ENCODE measurements at places on chromosomes 5 and 9.

DNA sequence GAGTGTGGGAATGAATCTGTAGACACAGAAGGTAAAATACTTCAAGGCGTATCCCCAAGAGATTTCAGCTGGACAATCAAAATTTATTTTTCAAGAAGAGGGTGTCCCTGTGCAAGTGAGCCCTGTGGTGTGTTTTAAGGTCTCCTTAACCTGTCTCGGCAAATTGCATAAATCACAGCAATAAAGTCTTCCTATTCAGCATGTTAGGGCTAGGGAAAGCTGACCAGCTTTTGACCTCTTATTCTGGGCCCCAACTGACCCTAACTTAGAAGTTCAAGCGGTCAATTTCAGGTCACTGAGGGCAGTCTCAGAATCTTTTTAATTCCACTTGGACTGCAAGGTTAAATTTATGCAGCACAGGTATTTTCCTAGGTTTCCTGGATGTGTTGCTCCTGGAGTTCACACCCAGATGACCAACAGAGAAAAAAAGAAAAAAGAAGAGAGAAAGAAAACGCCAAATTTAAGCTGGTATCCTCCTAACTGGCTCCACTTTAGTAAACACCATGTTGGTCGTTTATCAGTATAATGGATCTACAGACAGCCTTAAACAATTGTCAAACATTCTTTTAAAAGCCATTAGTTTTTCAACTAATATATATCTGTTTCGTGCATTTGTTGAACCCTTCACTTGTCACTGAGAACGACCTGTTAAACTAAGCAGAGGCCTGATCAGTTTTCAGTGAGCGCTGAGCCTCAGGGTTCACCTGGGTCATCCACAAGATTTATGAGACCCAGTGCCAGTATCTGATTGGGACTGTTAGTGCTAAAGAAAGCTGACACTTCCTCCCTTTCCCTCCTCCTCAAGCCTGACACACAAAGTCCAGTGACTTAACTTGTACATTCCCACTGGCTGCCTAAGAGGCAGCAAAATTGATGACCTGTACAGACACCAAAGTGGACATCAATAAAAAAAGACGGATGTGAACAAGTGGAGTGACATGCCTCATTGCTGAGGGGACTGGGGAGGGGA lies 546.1 kb downstream of the NR2F1-AS1 start:
- no peak for DNase-seq

GRCh38 chr5:142466195-142466971 lies 141.6 kb upstream of the SPRY4 start:
- no peak for DNase-seq

DNA sequence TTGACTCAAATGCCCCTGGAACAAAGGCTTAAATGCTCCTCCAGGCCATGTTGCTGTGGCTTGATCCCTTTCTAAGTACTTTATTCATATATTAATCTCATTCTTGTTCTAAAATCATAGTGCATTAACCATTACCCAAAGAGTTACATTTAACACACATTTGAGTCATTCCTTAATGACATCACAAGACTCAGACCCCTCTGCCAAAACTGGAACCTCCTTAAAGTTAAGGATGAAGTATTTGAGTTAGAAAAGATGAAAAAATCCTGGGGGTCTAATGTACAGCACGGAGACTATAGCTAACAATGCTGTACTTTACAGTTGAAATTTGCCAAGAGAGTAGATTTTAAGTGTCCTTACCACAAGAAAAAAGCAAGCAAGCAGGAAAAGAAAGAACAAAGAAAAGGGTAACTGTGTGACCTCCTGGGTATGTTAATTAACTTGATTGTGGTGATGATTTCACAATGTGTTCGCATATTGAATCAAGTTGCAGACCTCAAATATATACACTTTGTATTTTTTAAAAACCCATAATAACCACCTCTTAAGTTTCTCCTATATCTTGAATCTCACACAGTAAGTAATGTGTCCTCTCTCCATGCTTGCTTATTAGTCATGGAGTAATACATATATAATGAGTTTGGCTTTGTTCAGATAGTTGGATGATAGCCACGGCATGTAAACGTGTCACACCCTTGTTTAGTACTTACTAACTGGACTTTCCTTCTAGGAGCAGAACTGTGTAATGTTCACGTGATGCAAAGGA lies 376.9 kb downstream of the SEMA5A start:
- no peak for DNase-seq

GRCh38 chr5:8842971-8843551 lies 702.8 kb downstream of the SEMA5A start:
- DNase-seq: no peak

DNA sequence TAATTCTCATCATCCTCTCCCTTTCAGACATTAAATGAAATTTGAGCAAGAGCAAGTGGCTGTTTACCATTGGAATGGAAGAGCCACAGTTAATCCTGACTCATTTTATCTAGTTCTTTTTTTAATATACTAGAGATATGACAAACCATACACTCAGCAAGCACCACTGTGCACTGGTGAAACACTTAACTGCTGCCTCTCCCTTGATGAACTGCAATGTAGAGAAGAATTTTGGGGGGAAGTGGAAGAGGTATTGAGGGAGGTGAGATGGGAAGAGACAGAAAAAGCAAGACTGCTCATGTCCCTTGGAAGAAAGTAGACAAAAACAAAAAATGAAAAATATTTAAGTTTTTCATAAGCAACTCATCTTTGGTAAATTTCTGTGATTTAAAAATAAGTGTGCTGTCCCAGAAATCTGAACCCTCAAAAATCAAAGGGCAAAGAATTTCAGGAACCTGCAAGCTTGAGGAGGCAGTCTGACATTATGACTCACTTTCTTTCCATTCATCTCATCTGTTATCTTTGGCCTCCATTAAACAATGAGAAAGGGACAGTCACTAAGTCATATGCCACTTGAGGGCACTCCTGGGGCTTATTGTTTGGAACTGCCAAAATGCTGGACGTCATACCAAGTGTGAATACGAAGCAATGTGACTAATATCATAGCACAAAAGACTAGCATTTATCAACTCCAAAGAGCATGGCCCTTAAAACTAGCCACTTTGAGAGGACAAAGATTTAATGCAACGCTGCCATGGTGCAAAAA lies 566.8 kb upstream of the DMAC1 start:
- DNase-seq: peak; percentile 29

GRCh38 chr5:57650360-57651069 lies 167.9 kb upstream of the ACTBL2 start:
- peak; percentile 59 for DNase-seq

DNA sequence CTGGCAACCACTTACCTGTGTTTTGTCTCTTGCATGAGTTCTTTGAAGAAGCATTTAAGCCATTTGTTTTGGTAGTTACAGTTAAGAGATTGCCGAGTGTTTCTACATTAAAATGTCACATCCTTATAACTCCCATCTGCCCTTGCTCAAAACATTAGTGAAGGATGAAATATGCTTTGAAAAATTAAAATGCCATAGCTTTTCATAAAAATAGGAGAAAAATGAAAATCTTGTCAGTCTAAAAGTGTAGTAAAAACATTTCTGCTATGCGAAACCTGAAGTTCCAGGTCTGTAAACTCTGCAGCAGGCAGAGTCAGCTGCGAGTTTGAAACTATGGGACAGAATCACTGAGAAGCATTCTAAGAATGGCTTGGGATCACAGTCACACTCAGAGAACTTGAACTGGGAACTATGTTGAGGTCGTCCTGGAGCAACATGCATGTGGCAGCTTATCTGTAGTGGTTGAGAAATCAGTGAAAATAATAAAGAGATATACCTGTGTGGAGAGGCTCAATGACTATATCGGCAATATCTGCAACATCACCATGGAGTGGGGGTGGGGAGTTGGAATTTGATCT lies 67.4 kb downstream of the RASGRF2 start:
- no peak for DNase-seq
